ENCODE measurements at places on chromosomes 3 and 15. TPM values are rescaled to one million over a fixed set of nuclear protein-coding genes. Genes with fewer than 3 reads are reported as not detected.

SAMMSON gene
- not detected for total RNA-seq

SENP7 gene
- total RNA-seq = 11.9 TPM

COL6A5 gene
- total RNA-seq = not detected

PPP4R2 gene
- 89.0 TPM for total RNA-seq

GPD1L gene
- total RNA-seq = 13.4 TPM

GNAT1 gene
- total RNA-seq = not detected

MCF2L2 gene
- 0.35 TPM for total RNA-seq

WNT5A gene
- 0.69 TPM for total RNA-seq

POLQ gene
- total RNA-seq = 13.7 TPM

NAA50 gene
- total RNA-seq = 155 TPM

XCR1 gene
- total RNA-seq = not detected

NECTIN3 gene
- 110 TPM for total RNA-seq

ACP3 gene
- 3.8 TPM for total RNA-seq

PLIN1 gene
- 0.37 TPM for total RNA-seq
